ENCODE measurements at places on chromosomes 16 and 17.

- DNase-seq, result no peak
Measured at GRCh38 chr16:75333721-75334163, 82.3 kb upstream of the BCAR1 start.

DNA sequence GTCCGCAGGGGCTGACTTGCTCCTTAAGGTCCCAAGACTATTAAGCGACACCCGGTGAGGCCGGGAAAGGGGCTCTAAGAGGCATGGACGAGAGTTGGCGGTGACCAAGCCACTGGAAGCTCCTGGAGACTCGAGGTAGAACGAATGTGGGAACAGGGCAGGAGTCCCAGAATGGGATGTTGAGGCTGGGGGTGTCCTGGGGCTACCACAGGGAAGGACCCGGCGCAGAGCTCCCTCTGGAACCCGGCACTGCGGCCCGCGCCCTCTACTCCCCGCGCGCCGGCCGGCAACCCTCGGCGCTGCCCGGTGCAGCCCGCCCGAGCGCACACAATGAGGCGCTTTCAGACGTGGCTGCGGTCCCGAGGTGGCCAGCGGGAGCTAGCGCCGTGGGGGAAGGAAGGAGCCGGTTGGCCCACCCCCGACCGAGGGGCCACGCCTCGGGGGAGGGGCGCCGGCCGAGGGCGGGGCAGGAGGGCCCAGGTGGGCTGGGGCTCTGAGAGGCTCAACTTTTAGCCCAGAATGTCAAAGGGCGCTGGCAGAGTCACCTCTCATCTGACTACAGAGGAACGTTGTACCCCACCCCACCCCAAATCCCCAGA, at the start of gene CHST6:
Gene CHST6, minus strand, starts transcription at position 366 of the 599 bp plus-strand sequence. CDS start 15,613 bp downstream, outside the sequence.
- DNase-seq, result no peak

DNA sequence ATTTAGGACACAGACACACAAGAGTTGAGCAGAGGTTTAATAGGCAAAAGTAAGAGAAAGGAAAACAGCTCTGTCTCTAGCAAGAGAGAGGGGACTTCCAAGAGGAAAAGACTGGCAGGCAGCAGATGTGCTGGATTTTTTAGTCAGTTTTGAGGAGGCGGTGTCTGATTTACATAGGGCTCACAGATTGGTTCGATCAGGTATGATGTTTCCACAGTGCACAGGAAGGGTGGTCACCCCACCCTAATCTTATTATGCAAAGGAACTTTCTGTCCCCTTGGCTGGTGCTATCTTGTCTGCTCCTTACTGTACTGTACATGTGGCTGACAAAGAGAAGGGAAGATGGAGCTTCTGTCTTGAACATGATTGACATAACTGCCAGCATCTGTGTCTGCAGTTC, 25.3 kb downstream of the BFAR start:
- no peak for DNase-seq

DNA sequence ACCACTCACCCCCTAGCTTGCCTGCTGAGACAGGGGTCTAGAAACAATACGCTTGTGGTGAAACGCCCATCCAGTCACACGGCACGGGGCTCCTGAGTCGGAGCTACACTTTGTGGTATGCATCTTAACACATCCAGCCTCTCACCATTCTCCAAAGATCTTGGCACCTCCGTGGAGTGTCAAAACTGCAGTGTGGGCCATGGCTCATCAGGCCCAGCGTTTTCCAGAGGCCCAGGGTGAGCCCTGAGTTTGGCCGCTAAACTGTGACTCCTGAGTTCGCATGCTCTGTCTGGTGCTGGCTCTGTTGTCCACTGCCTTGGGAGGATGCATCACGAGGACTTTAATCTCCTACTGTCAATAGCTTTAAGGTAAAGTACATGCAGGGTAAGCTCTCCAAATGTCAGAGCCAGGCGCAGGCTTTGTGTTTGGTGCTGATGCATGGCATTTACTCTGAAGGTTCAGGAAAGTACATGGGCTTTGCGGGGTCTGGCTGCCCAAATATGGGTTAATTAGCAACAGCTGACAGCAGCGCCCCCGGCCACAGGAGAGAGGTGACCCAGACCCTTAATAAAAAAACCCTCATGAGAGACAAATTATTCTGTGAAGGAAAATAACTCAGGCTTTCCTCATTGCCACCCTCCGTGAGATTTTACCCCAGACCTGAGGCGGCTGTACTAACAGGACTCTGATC, 118.4 kb downstream of the CCDC182 start:
- DNase-seq, result no peak

DNA sequence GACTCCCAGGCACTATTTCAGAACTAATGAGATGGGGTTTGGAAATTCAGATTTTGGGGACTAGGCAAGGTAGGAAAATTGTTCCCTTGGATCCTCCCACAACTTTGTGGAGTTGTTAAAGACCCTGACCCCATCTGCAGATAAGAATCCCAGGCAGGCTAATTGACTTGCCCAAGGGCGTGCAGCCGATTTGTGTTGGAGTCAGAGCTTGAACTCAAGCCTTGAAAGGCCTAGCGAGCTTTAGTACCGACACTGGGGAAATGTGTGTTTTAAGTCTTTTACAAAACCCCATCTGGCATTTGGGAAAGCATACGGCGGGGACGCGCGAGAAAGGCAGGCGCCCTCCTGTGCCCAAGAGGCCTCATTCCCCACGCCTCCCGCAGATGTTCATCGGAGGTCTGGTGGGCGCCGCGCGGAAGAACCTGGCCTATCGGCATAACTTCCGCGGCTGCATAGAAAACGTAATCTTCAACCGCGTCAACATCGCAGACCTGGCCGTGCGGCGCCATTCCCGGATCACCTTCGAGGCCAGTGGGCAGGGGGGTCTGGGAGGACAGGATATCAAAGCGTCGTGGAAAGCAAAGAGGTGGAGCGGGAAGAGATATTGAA, 4.3 kb downstream of the CNTNAP1 start:
- no peak for DNase-seq

DNA sequence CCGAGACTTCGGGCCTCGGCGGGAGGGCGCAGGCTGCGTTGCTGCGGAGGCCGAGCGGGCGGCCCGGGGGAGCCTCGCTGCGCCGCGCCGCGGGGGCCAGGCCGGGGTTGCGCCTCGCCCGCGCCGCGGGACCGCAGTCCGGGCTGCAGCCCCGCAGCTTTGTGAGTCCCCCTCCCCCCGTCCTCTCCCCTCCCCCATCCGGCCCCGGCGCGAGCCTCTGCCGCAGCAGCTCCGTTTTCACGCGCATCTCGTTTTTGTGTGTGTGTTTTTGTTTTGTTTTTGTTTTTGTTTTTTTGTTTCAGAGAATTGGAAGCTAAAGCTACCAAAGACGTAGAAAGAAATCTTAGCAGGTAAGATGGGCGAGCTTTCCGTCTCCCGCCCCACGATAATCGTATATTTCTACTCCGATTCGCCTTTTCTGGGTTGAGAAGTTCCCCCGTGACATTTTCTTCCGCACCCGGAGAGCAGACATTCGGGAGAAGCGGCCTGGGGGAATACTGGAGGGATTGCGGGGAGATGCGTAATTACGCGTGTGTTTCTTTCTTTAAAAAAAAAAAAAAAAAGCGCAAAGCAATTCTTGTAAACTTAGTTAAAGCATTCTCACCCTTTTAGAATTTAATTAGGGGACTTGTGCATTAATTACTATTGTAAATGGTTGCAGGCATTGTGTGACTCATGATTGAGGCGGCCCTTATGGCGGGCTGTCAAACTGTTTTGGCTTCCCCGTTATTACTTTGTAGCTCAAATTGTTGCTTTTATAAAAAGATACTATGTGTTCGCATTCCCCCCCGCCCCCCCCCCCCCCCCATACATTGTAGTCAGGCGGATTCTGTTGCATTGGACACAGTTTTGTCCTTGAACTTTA, 732 bp downstream of the TNRC6A start:
- peak; percentile 66 for DNase-seq

DNA sequence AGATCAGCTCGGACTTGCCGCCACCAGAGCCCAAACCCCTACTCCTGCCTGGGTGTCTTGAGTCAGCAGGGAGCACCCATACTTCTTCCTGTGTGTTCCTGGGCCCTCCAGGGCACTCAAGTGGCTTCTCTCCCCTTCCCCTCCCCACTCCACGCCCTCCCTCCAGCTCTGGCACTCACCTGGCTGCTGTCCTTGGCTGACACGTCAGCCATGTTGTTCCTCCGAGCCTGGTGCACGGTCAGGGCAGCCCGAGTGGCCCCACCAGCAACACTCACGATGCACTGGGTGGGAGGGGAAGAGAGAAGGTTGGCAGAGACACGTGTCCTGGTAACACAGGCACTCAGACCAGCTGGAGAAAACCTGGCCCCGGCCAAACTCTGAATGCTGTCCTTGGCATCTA, 11.5 kb downstream of the RUSF1 start:
- no peak for DNase-seq
